ENCODE measurements at places on chromosomes 2 and 18.

DNA sequence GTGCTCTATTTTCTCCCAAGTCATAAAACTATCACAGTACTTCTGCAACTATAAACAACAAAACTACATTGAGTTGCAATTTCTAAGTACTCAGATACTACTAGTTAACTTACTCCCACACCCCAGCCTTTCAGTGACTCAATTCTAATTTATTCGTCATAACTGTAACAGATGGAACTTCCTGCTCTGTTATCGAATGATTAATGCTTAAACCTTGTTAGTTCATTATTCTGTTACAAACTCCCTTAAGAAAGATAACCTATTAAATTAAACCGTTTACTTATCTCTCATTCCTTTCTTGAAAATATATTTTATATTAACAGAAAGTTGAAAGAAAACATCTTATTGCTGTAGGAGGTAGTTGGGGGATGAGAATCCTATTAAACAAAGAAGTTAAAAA is 17.0 kb downstream of the TNFAIP6 start:
- no peak for DNase-seq

DNA sequence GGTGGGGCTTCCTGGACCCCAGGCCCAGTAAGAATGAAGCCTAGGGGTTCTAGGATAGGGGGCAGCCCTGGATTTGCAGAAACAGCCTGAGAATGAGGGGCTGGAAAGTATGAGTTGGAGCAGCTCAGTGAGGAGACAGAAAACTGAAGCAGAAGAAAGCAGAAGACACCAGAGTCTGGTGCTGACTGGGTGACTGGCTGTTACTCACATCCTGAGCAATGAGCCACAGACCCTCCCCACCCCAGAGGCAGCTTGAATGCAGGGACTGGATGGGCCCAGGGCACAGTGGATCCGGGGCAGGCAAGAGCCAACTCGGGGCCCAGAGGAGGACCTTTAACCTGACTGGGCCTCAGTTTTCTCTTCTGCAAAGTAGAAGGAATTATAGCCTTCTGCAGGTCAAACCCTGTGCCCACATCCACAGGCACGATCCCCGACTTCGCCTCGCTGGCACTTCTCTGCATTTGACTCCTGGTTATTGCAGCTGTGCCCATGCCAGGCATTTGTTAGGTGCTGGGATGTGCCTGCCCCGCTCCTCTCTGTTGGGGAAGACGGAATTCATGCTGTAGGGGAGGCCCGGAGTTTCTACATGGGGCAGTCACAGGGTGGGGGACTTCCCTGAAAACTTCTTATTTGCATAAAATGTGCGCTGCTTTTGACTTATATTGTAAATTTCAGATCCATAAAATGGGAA is 8.5 kb downstream of the STEAP3 start:
- no peak for DNase-seq

GRCh38 chr2:182666674-182667314 is 49.3 kb upstream of the DNAJC10 start:
- no peak for DNase-seq

- DNase-seq = no peak
These were observed 167.9 kb downstream of the FBXO15 start for GRCh38 chr18:73979742-73980141.

DNA sequence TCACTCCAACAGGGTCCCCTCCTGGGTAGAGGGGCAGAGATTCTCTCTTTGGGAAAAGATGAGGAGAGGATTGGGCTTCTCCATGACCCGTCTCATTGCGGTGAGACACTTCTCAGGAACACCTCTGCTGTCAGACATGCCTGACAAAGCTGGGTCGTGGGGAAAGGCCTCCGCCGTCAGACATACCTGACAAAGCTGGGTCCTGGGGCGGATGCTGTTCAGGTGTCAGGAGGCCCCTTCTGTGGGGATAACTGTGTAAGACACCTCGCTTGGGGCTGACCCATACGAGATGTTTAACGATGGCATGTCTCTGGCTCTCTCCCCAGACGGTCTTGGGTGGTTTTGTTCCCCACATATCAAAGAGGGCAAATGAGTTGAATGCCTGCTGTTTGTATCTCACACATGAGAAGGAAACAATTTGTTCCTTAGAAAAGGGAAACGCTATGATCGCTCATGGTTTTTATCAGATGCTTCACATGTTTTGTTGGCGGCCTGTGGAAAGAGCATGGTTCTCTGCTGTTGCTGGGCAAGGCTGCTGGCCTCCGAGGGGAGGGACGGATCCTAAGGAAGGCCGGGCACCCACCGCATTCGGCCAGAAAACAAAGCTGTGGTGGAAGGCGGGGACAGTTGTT is 40.8 kb upstream of the PXDN start:
- DNase-seq = no peak

GRCh38 chr18:37421341-37422077 is 144.1 kb downstream of the CELF4 start:
- no peak for DNase-seq

- no peak for DNase-seq
These were observed 13.2 kb downstream of the ADRA2B start for GRCh38 chr2:96103187-96103601.

DNA sequence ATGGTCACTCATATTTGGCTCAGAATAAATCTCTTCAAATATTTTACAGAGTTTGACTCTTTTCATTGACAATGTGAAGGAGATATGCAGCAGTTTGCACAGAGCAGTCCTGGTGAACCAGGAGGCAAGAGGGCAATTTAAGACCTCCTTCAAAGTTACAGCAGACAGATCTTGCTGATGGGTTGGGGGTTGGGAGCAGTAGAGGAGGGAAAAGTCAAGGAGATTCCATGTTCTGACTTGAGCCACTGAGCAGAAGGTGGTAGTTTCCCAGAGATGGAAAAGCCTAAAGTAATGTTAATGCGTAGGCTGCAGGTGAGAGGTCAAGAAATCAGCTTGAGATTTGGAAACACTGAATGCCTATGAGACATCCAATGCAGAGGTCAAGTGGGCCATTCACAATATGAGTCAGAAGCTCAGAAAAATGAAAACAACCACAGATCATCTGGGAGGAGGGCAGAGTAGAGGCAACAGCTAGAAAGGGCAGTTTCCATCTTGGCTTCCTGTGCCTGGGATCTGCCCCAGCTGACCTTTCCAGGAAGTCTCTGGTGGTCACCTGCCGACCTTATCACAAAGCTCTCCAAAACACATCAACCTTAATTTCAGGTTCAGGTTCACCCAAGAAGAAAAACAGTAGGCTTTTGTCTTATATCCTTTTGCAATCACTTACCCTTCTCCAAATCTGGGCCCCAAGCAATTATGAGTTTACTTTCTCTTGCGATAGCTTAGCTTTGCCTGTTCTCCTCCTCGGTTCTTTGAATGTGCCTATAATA is 197.5 kb upstream of the ARL4C start:
- DNase-seq = no peak

DNA sequence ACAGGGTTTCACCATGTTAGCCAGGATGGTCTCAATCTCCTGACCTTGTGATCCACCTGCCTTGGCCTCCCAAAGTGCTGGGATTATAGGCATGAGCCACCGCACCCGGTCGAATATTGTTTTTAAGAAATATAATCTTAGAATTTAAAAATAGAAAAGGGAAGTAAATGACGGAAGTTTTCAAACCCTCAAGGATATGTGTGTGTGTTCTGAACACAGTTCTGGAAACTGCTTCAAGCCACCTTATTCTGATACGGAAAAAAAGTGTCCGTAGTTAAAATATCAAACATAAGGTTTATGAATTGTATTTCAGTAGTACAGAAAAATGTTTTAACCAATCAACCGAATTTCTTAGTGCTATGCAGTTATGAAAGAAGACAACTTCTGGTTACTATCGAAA is 115.9 kb downstream of the UPP2 start:
- no peak for DNase-seq

DNA sequence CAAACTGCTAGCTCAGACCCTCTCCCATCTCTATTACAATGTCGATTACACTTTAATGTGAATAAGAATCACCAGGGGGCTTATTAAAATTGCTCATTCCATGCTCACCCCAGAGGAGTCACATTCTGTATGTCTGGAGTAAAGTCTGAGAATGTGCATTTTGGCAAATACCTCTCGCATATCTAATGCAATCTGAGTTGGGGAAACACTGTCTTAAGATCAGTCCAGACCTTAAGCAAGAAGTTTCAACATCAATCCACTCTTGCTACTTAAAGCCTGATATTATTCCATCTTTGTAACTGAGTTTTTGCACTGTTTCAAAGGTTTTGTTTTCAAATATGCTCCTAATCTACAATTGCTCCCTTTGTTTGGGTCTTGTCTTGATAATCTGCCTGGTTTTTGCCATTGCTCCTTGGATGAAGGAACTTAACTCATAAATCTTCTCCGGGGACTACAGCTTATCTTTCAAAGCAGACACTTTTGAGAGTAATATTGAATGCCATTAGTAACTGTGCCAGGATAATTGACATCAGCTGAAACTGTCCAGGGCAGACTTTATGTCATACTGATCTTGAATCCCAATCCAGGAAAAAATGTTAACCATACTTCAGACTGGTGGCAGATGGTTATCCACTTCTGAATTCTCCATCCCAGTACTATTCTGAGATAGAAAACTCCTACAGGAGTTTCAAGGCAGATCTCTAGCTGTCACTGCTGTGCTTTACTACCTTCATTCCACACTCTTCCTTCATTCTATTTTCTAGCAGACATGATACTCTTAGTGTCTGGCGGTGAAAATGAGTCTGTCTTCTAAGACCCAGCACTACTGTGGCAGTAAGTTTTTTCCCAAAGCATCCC is 200.9 kb downstream of the ERBB4 start:
- no peak for DNase-seq

DNA sequence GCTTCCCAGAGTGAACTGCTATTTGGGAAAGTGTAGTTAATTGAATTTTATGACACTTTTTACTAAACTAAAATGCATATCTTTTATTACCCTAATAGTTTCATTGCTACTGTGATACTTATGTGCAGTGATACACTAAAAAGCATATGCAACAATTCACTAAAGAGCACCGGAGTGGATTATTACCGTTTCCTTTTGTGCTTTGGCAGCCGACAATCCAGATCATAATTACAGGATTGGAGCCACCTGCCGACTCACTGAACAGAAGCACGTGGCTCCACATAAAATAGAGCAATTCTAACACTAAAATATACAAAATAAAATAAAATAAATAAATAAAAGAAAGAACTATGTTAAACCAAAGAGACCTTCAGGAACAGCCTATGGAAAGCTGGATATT is 583.4 kb downstream of the NRXN1 start:
- DNase-seq = no peak

DNA sequence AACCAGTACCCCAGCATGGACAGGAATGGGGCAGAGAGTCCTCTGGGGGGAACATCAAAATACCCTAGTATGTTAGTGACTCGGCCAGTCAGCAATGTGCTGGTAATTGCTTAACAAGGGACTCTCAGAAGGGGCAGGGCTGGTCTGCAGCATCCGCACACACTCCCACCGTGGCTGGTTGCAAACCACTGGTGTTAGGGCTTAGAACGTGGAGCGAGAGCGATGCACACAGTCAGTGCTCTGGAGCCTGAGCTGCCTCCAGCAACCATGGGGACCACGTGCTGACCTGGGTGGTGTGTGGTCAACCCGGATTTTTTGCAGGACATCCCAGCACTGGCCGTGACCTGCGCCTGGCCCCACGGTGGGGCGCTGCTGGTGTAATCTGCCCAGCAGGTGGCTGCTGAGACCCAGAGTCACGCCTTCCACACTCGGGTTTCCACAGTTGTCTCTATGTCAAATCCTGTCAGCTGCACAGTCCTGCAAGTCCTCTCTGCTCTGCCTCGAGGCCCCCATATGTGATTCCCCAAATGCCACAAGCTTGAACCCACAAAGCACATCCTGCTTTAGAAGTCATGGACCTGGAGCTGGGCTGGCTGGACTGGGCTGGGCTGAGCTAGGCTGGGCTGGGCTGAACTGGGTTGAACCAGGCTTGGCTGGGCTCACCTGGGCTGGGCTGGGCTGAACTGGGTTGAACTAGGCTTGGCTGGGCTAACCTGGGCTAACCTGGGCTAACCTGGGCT is 50.6 kb upstream of the GPC1 start:
- DNase-seq = no peak

DNA sequence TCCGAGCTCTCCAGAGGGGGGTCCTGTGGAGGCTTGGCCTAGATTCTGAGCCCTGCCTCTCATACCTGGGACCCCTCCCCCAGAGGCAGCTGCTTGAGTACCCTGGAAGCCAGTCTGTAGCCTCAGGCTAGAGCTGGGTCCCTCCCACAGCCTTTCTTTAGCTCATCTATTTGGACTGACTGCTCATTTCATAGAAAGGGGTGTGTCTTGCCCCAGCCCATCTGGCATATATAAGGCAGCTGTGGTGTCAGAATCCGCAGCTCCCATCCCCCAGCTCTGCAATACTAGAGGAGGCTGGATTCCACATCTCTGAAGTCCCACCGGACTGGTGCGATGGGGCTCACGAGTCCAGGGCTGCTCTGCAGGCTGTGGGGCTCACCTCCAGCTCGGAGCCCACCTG is 26.1 kb downstream of the MPHOSPH10 start:
- DNase-seq = no peak

- no peak for DNase-seq
These were observed 86.0 kb downstream of the ACSL3 start for GRCh38 chr2:222946700-222947287.

GRCh38 chr2:45685260-45685659 is 33.8 kb downstream of the PRKCE start:
- no peak for DNase-seq

DNA sequence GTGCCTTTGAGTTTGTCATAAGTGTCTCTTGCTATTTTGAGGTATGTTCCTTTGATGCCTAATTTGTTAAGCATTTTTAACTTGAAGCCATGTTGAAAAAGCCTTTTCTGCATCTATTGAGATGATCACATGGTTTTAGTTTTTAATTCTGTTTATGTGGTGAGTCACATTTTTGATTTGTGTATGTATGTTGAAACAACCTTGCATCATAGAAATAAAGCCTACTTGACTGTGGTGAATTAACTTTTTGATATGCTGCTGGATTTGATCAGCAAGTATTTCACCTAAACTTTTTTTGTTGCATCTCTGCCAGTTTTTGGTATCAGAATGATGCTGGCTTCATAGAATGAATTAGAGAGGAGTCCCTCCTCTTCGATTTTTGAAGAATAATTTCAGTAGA is 469.7 kb downstream of the CDH2 start:
- DNase-seq = no peak

GRCh38 chr2:159515441-159515840 is 100.9 kb downstream of the BAZ2B start:
- DNase-seq = no peak

GRCh38 chr18:45060102-45060501 is 379.4 kb downstream of the SETBP1 start:
- DNase-seq = no peak

DNA sequence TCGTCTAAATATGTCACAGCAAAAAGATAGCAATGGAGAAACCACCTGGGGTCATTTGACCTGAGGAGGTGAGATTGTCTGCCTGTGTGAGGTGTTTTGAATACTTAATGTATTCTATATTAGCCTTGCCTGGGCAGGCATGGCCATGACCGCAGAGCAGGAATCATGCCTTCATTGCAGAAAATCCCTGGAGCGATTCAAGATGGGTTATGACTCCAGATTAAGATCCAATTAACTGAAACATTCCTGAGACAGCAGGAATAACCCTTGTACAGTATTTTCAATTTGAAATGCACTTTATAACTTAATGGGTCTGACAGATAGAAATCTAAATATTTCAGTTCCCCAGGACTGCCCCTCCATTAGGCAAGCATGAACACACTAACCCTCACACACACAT is 227.3 kb upstream of the RAB6C start:
- no peak for DNase-seq

GRCh38 chr2:38557217-38557616 is 45.5 kb downstream of the HNRNPLL start:
- DNase-seq = no peak

GRCh38 chr2:44778671-44779476 is 162.6 kb upstream of the SIX3 start:
- DNase-seq = no peak

GRCh38 chr2:215970425-215970824 is 42.9 kb downstream of the MREG start:
- DNase-seq = no peak

- DNase-seq = no peak
These were observed 557 bp upstream of the E2F6 start for GRCh38 chr2:11466307-11467128.
